Natural killer cell (primary cell): ENCODE measurements at places on chromosomes 11 and 22. TPM values are rescaled to one million over a fixed set of nuclear protein-coding genes. Genes with fewer than 3 reads are reported as not detected.

The LAYN gene
- total RNA-seq: 1.8 TPM

The DLAT gene
- 12.6 TPM for total RNA-seq

The UQCR10 gene
- total RNA-seq: 33.6 TPM

DNA sequence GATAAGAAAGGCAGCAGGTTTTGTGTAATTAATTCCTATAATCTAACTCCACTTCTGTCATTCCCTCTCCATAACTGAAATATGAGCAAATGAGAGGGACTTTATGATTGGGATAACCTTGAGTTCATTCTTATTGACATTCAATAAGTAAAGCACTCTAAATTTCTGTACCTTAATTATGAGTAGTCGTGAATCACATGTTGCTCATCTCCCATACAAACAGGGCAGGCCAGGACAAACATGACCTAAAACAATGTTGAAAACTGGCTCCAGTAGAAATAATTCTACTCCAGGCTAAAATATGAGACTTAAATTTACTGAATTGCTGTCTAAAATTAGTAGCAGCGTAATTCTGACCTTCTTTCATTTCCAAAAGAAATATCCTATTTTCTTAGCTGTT lies 505.4 kb downstream of the NELL1 start:
- no peak for DNase-seq

- DNase-seq: no peak
These were observed 24.1 kb upstream of the FEZ1 start for GRCh38 chr11:125519860-125520834.

DNA sequence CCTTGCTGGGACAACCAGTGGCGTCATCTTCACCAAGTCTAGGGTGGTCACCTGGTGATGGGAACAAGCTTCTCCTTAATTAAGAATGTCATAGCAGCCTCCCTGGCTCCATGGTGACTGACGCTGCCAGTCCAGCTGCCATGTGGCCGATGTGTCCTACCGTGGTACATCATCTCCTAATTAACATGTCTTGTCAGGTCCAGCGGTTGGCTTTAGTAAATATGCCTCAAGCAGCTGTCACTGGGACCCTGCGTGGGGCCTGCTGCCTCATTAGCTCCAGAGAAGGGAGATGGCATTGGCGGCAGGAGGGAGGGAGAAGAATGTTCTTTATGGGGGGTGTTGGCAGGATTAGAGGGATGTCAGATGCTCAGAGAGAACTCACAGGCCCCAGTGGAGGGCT lies 271.9 kb downstream of the ST3GAL4 start:
- DNase-seq: no peak

DNA sequence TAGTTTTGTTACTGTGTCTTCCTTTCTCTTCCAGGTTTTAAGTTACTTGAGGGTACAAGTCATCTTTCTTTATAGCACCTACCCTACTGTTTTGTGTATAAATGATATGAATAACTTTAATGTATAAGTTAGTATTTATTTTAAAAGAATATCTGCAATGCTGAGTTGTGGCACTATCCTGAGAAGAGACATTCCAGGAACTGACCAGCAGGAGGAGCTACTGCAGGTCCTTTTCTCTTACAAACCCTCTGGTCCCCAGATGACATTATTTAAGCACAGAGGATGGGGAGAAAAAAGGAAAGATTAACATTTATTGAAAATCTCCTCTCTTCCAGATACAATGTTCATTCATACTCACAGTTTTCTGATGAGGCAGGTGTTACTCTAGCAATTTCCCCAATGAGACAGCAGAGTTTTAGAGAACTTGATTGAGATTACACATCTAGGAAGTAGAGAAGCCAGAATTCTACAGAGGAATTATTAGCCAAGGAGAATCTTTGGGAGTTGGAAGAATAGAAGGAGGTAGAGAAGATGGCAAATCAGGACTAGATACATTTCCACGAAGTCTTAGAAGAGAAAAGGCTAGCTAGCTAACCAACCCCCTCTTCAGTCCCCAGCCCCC lies 541.2 kb upstream of the API5 start:
- DNase-seq: no peak
